Eye (tissue), 1 donor: ENCODE measurements at places on chromosomes 1 and 21.
A peak's percentile ranks its signal among the peaks of the same experiment; 100 is the strongest.

DNA sequence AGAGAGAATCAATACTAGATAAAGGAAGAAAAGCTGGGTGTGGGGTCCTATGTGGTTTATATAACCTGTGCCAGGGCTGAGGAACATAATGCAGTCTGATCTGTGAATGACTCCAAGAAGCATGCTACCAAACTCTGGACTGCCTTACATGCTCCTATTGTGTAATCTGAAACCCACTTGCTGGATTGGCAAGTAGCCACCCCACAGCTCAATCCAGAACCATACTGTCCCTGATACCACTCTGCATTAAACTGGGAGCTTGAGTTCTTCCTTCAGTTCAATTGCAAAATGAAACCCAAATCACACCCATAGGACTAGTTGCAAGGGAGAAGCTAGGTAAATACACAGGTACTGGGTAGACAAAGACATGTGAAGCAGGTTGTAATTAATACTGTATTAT is 115.4 kb upstream of the NEGR1 start:
- peak; percentile 3 for DNase-seq

- no peak for DNase-seq
These were observed 582.4 kb downstream of the LTN1 start for GRCh38 chr21:28410256-28410655.

DNA sequence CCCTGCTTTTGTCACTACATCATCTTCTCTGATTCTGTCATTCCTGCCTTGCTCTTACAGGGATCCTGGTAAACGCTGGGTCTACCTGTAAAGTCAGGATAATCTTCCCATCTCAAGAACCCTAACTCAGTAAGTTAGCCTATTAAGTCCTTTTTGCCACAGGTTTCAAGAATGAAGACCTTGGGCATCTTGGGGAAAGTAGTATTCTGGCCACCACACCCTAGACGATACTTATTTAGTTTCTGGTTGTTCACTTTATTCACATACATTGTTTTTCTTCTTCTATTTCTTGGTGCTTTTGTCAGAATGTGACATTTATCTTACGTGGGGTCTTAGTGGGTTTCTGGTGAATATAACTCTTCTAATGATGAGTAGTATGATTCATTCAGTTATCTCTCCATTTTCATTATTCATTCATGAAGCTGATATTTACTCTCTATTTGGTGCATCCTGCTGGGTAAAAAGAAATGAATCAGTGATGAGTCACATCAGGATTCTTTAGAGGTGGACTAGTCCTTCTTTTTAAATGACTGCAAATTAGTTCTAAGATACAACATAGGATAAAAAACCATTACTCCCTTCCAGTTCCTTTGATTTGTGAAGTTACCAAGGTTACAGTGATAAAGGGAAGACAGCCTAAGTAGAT is 514.4 kb upstream of the B3GALT2 start:
- DNase-seq: no peak

- DNase-seq: no peak
These were observed 65.4 kb downstream of the VWA5B1 start for GRCh38 chr1:20355828-20356735.

DNA sequence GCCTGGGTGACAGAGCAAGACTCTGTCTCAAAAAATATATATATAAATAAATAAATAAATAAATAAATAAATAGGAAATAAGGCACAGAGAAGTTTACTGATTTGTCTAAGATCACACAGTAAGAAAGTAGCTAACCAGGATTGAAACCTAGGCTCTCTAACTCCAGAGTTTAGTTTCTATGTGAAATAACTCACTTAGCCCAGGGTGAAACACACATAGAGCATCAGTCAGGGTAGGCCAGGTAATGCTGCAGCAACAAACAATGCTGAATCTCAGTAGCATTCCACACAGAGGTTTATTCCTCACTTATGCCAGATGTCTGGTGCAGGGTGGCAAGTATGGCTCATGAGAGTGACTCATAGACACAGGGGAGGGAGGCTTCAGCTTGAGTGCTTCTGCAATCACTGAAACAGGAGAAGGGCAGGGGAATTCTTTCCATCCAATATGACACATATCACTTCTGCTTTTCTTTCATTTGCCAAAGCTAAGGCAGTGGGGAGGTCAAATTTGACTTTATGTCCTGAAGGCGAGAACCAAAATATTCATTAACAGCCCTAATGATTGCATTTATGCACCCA is 37.1 kb upstream of the KANK4 start:
- DNase-seq: no peak

- no peak for DNase-seq
These were observed 6.2 kb upstream of the KCNK2 start for GRCh38 chr1:215076322-215076721.

DNA sequence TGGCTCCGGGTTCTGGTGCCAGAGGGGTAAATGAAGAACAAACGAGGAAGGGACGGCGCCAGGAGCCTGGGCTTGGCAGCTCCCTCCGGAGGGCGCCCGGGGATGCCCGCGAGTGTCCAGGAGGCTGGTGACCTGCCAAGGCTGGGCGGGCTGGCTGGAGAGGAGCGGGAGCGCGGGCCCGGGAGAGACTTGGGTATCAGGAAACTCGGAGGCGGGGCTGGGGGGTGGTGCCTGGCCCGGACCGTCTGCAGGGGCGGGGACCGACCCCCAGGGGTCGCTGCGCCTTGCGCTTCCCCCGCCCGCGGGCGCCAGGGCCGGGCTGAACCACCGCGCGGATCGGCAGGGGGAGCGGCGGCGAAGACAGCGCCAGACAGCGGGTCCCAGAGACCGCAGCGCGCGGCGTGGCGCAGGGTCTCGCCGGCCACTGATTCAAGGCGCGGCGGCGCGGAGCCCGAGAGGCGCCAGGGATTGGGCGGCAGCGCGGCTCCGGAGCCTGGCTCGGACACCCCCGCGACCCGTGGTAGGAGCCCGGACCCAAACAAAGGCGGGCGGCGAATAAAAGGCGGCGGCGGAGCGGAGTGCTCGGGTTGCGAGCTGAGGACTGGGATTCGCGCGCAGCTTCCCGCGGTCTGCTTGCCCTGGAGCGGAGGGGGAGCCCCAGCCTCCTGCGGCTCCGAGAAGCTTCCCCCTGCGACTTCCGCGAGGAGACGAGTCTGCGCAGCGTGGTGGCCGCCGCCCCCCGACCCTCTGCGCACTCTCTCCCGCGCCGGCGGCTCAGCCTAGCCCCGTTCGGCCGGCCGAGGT is at the start of gene DISP3:
TSS of gene DISP3 (plus strand) at position 585 of the 804 bp plus-strand sequence. CDS start 21,838 bp downstream, outside the sequence.
- peak; percentile 96 for DNase-seq

- DNase-seq: peak; percentile 48
These were observed 14.0 kb downstream of the GTF2B start for GRCh38 chr1:88877382-88877825.

GRCh38 chr1:9271283-9271682 is 21.4 kb upstream of the SPSB1 start:
- DNase-seq: peak; percentile 74

- DNase-seq: peak; percentile 96
These were observed 94.4 kb downstream of the COLGALT2 start for GRCh38 chr1:183942933-183943693.

DNA sequence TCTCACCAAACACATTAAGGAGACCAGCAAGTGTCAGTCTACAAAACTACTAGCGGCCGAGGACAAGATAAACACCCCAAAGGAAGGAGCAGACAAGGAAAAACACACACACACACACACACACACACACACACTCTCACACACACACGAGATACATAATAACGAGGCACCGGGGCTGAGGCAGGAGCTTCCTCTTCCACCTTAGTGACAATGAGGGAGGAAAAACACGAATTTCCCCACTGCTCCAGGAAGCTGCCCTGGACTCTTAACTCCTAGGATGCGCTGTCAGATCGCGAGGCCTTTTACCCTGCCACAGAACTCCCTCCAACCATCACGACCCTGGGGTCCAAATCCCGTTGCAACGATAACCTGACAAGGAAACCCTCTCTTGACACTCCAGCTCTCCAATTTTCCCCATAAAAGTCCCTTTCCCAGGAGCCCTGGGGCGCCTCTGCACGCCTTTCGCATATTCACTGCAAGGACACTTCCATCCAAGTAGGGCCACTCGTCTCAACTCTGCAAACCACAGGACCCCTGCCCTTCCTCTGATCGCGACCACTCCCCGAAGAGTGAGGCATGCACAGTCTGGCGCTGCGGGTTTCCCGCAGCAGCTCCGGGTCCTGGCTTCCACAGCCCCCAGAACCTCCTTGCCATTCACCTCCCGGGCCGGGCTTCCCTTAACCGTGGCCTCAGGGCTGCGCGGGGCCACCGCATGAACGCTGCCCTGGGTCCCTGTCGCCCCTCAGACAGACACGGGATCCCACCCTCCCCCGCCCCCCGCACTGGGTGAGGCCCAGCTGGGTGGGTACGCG is 581 bp downstream of the ETV3 start:
- peak; percentile 67 for DNase-seq

DNA sequence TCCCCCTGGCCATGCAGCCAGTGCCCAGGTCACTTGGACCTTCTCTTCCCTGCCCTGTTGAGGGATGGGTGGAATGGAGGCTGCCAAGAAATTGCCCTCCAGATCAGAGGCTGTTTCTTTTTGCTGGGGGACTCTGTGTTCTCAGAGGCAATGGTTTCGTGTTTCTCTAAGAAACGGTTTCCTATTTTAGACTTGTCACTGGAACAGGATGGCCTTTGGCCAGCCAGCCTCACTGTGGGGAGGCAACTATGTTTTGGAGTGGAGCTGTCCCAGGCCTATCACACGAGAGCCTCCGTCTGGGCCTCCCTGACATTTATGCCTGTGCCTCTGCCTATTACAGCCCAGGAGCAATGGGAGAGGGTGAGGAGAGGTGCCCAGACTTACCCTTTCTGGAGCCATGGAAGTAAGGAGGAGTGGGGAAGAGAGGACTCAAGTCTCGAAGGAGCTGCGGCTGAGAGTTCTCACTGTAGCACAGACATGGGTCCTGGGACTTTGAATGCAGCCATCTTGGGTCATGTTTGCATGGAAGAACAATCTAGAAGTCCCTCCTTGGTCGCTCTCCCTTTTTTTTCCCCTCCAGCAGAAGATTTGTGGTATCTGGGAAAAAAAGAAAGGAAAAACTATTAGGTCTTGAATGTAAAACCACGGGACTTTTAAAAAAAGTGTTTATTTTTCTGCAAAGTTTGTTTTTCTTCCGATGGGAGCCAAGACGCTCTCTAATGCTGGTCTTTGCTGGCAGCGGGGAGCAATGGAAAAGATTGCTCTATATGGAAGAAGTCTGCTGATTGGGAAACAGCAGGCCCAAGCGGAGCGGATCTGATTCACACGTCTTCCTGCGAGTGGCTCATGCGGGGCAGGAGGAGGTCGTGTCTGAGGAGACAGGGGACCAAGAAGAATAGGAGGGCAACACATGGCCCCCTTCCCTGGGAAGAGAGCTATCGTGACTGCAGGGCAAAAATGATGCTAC is 219.2 kb downstream of the FOXD2 start:
- peak; percentile 63 for DNase-seq
